ENCODE measurements at places on chromosomes 3 and 15.

DNA sequence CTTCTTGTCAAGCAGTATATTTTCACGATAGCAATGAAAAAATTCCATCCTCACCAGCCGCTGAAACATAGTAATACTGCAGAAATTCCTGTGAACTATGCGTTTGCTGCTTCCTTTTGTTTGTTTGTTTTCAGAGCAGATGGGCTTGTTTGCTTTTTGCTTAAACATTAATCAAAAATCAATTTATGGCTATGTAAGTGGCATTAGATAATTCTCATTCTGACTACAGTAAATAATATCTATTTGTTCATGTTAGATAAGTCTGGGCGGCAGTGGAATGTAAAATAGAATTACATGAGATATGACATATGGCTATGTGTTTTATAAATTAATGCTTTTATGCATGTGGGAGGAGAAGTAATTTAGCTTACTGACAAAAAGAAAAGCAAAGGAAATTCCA lies 163.7 kb downstream of the PGPEP1L start:
- no peak for DNase-seq

DNA sequence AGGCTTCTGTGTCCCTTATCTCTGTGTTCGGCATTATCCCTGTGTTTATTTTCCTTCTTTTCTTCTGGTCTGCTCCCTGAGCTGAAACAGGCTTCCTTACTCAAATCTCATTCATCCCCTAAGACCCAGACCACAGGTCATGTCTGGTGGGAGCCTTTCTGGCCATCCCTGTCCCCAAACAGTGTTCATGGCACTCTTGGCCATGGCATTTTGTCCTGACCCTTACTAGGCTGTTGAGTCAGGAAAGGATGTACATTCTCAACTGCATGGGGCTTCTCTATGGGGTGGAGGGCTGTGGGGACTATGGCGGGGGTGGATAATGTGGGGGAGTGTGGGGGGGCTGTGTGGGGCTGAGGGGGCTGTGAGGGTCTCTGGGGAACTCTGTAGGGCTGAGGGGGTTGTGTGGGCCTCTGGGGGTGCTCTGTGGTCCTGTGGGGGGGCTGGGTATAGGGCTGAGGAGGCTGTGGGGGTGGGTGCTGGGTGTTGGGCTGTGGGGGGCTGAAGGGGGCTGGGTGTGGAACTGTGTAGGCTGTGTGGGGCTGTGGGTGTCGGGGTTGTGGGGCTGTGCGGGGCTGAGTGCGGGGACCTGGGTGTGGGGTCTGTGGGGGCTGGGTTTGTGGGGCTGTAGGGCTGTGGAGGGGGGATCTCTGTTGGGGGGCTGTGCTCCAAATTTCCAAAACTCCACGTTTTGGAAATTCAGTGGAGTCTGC lies 64.3 kb downstream of the KLF13 start:
- DNase-seq: no peak

DNA sequence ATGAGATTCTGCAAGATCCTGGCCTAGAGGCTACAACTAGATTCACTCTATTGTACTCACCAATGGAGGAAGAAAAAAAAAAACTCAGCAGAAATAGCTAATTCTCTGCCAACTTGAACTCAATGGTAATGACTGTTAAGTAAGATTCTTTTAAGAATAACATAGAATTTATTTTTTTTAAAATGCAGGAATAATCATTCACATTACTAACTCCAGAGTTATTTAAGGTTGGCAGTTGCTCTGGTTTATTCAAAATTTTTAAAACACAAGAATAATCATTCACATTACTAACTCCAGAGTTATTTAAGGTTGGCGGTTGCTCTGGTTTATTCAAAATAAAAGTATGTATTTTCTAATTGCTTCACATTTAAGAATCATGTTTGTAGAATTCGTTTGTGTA lies 1071.9 kb downstream of the IGSF11 start:
- DNase-seq: no peak

GRCh38 chr3:100525753-100526612 lies 33.6 kb downstream of the TMEM45A start:
- DNase-seq: no peak

- no peak for DNase-seq
Observed at GRCh38 chr3:25344670-25345069, 83.4 kb upstream of the RARB start.
